ENCODE measurements at places on chromosomes 6 and 20.
A peak's percentile ranks its signal among the peaks of the same experiment; 100 is the strongest.

GRCh38 chr6:119122336-119122735 lies 43.9 kb upstream of the FAM184A start:
- no peak for DNase-seq

- DNase-seq = no peak
Measured at GRCh38 chr6:167832497-167833395, 6.0 kb downstream of the AFDN start.

- DNase-seq = peak; percentile 49
Measured at GRCh38 chr6:107114926-107115694, at the start of gene BEND3. Gene BEND3, minus strand, starts transcription at chr6:107115515. Its CDS starts 16,230 bp downstream, at chr6:107099285.

GRCh38 chr20:14470977-14471661 lies 133.7 kb upstream of the FLRT3 start:
- no peak for DNase-seq

GRCh38 chr20:32445539-32446273 lies 87.6 kb downstream of the ASXL1 start:
- DNase-seq = no peak

DNA sequence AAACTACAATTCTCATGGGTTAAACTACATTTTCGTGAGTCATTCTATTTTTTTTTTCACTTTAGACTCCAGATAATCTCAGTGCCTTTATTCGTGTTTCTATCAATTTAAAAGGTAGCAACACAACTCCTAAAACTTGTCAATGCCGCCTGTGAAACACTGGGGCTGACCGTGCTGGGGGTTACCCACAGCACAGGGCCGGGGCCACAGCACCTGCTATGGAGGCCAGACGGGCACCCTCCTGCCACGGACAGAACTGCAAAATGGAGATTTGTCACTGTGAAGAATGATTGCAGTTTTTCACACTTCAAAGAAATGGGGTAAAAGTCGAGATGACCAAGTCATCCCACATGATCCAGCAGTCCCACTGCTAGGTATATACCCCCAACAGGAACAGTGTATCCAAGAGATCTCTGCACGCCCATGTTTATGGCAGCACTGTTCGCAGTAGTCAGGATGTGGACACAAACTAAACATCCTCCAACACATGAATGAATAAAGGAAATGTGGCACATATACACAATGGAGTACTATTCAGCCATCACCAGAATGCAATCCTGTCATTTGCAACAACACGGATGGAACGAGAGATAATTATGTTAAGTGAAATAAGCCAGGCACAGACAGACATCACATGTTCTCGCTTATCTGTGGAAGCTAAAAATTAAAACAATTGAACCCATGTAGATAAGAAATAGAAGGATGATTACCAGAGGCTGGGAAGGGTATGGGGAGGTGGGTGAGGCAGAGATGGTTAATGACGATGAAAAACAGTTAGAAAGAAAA lies 290.1 kb downstream of the SMOC2 start:
- no peak for DNase-seq

DNA sequence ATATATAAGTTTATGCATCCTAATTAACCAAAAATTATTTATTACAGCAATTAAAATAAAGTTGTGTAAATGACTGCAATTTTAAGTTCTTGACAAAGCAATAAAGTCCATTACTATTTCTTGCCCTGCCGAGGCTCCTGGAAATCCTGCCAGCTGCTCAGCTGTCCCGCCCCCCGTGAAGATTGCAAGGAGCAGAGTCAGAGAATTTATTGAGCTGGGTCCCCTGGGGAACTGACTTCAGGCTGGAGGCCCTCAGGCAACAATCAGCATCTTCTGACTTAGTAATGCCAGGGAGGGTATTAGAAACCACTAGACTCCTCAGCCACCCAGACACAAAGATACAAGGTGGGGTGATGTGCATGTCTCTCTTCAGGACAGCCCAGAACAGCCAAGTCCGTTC lies 92.3 kb downstream of the EDN3 start:
- DNase-seq = no peak

GRCh38 chr6:27502508-27503435 lies 29.9 kb upstream of the ZNF184 start:
- DNase-seq = peak; percentile 80
